Small intestine (tissue), 16 donors: ENCODE measurements at places on chromosomes 4 and X.

- DNase-seq: no peak
Observed at GRCh38 chrX:130789793-130790192, 113.2 kb downstream of the ENOX2 start.

DNA sequence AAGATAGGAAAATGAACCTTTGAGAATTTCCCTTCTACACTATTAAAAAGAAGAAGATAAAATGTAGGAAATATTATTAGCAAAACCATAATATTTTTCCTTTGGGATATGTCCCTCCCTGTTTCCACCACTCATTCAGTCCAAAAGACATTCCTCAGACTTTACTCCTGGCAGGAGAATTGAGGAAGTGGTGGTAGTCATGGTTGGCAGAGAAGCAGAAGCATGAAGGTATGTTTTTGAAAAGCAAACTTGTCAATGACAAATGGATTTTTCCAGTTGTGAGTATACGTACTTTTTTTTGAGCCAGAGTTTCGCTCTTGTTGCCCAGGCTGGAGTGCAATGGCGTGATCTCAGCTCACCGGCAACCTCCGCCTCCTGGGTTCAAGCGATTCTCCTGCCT is 13.7 kb downstream of the STAG2 start:
- peak; percentile 21 for DNase-seq

GRCh38 chr4:129327637-129328036 is 231.7 kb downstream of the C4orf33 start:
- no peak for DNase-seq

DNA sequence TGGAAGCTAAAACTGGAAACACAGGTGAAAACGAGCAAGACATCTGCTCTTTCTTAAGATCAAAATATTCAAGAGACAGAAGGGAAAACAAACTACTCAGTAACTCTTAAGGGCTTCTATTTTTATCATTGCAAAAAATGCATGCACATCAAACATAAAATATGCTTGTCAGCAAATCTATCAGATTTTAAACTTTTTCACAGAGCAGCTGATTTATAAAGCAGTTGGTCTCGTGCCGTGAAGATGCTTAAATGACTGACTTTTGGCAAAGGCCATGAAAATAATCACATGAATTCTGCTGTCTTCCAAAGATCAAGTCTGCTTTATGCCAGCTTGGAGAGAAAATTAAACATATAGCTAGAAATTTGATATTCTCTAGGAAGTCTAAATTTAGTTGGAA is 482.1 kb upstream of the HS3ST1 start:
- no peak for DNase-seq
